ENCODE measurements at places on chromosomes 6 and 20. TPM values are rescaled to one million over a fixed set of nuclear protein-coding genes. Genes with fewer than 3 reads are reported as not detected.

SAMD5 gene
- 3.8 TPM for total RNA-seq

C4A gene
- 146 TPM for total RNA-seq

DNA sequence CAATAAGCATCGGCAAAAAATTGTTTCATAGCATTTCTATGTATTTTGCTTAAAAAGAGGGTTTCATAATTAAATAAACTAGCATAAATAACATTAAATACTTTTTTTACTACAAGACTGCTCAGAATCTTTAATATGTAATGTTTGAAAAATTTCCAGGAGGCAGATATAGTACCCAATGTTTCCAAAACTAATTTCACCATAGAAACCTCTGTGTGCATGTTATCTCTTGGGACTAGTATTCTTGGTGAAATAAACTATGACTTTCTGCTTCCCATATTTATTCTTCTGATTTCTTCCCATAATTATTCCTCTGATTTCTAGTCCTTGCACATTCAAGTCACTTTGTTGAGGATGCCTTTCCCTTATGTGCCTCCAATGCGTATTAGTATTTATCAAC lies 94.5 kb downstream of the PTPRK start:
- no peak overlapping the region for H3K4me3 ChIP-seq
- peak overlapping the region; percentile 68 for H3K27ac ChIP-seq
- no peaks in the 10 kb centered on the region for H3K27me3 ChIP-seq
- DNase-seq, result no peak
- peaks cover 2% of the 10 kb centered on the region for H3K4me1 ChIP-seq

DNA sequence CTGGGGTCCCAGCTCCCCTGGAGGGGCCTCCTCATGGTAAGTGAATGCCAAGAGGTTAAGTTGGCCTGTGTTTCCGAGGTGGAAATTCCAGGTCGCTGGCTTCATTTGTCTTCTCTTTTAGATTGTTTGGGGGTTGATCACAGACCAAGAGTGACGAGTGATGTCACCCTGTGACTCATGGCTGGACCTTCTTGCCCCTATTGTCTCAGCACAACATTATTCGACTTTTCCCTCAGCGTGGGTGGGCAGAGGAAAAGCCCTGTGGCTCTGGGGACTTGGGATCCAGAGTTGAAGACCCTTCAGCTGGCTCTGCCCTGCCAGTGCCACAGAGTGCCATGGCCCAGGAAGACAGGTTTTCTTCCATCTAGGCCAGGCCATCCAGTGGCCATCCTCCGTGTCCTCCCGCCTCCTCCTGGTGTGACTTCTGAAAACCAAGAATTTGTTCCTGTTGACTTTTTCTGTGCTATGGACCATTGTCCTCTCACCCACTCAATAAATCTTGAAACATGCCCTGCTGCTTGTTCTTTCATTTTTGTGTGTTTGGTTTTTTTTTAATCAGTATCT lies 15.4 kb upstream of the SNHG17 start:
- H3K27ac ChIP-seq, result no peak overlapping the region
- H3K4me3 ChIP-seq, result no peak overlapping the region
- DNase-seq, result peak; percentile 31
- no peaks in the 10 kb centered on the region for H3K27me3 ChIP-seq
- H3K4me1 ChIP-seq, result no peaks in the 10 kb centered on the region

DNA sequence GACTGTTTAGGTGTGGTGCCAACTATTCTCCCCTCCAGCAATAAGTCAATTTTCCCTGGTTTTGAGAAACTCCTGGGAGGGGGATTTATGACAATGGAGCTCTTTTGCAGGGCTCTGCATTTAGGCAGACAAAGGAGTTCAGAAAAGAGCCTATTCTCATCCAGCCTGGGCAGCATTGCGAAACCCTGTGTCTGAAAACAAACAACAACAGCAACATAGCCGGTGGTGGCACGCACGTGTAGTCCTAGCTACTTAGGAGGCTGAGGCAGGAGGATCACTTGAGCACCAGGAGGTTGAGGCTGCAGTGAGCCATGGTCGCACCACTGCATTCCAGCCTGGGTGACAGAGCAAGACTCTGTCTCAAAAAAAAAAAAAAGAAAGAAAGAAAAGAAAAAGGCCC lies 6.4 kb downstream of the CLPS start:
- DNase-seq, result peak; percentile 23
- no peaks in the 10 kb centered on the region for H3K36me3 ChIP-seq
- no peaks in the 10 kb centered on the region for H3K27me3 ChIP-seq
- H3K4me1 ChIP-seq, result no peaks in the 10 kb centered on the region

DNA sequence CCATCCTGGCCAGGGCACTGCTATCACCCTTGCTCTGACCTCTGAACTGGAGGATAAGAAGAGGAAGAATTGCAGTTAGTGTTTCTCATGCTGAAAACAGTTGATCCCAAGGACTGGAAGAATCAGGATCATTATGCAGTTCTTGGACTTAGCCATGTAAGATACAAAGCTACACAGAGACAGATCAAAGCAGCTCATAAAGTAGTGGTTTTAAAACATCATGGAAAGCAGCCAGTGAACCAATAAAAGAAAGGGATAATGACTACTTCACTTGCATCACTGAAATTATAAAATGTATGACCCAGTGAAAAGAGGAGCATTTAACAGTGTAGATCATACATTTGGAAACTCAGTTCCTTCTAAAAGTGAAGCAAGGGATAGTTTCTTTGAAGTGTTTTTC lies 47.7 kb downstream of the DNAH8 start:
- no peak overlapping the region for H3K4me3 ChIP-seq
- H3K27ac ChIP-seq, result no peak overlapping the region
- no peaks in the 10 kb centered on the region for H3K27me3 ChIP-seq
- no peaks in the 10 kb centered on the region for H3K36me3 ChIP-seq
- H3K4me1 ChIP-seq, result no peaks in the 10 kb centered on the region

- H3K4me1 ChIP-seq, result no peaks in the 10 kb centered on the region
- H3K36me3 ChIP-seq, result no peaks in the 10 kb centered on the region
- H3K27ac ChIP-seq, result no peak overlapping the region
- no peak for DNase-seq
Measured at GRCh38 chr20:63260521-63260920, 6.3 kb upstream of the NKAIN4 start.

All from aorta (tissue), 5 donors.